Type B pancreatic cell (in vitro differentiated cells): ENCODE measurements at places on chromosomes 7 and 10.

DNA sequence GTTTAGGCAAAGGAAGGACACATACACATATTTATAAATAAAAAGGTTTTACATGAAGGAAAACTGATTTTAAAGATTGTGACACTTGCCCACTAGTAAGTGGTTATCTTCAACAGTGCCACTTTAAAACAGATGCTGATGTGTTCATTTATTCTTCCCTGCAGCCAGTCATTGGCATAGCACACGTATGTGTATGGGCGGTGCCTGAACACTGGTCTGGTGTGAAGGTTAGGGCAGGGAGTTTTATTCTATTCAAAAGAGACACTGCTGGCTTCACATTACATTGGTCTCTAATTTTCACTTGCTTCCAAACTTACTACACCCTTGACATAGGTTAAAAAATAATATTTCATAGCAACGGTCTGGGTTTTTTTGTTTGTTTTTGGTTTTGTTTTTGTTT, 57.9 kb downstream of the NOD1 start:
- no peak for DNase-seq

DNA sequence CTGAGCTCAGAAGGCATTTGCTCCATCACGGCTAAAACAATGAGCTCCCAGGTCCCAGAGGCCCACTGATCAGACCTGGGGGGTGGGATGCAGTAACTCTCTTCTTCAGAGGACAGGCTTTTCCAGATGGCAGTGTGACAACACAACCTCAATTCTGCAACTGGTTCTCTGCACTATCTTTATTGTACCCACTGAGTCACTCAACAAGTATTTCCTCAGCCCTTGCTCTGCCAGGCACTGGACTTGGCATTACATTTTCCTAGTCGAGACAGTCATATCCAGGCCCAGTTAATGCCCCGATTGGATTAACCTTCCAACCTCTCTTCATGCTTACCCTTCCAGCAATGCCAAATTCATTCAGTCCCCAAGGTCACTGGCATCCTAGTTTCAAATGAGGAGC, 72.6 kb downstream of the JAZF1 start:
- DNase-seq: no peak

DNA sequence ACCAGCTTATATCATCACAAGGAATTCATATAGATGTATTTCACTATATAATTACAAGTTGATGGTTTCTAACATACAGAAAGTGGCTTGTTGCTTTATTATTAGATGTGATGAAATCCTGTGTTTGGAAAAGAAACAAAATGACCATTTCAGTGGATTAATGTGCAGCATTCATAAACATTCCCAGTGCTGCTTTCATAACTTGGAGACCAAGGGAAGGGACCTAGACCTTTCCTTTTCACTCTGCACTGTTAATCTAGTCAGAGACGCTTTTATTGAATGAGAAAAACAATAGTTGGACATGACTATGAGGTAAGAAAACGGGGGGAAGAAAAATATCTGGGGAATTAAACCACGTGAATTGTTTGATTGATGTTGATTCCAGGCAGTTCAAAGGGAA, 160.0 kb downstream of the HDAC9 start:
- DNase-seq: no peak

DNA sequence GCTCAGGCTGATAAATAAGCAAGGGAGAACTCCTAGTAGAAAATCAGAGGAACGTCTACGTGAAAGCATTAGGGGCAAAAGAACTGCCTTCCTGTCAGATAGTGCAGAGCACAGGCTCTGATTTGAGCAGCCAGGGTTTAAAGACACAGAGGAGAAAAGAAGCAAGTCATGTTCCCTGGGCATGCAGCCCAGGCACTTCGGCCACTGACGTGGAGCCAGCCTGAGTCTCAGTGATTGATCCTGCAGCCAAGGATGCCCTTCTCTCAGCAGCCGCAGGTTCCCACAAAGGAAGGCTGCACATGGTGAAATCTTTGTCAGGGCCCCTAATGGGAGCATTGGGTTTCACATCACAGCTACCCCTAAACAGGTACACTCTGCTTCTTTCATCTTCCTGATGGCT, 161.7 kb upstream of the HPS1 start:
- DNase-seq: no peak

- DNase-seq: no peak
These were observed 4.4 kb upstream of the ST7 start for GRCh38 chr7:116948934-116949333.
